Activated gamma-delta T cell treated with anti-CD3 and anti-CD28 coated beads, Interleukin-2, amount 50 U/mL, for 16 hours (primary cell): ENCODE measurements at places on chromosomes 13 and 19.

DNA sequence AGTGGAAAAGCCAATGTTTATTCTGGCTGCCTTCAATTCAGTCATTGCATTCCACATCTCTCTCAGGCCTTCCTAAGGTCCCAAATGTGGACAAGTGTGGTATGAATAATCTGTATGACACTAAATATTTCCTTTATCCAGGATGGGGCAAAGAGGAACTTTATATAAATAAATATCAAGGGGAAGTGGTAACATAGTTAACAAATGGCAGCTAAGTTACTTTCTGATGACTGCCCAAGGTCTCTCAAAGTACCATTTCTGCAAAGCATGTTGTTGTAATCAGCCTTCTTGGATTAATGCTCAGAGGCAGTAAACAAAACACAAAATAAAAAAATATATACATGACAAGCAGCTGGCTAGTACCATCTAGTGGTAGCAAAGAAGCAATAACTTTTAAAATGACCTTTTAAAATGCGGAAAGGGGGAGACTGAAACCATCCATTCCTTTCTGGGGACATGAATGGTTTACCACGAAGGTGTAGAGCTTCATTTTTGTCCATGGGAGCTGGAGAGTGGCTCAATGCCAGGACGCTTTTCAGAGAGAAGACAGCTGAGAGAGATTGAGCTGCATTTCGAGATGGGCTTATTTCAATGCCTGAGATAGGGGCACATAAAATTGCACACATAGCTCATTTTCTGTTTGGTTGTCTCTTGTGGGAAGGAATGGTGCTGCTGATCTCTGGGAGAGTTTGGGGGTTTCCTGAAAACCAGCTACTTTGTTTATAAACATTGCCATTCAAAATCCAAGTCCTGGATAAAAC, 259.2 kb downstream of the RFC3 start:
- DNase-seq, result no peak

GRCh38 chr19:2309734-2310362, 1.9 kb upstream of the LINGO3 start:
- no peak for DNase-seq

- DNase-seq, result no peak
Measured at GRCh38 chr19:1453525-1454364, 3.8 kb downstream of the APC2 start.

DNA sequence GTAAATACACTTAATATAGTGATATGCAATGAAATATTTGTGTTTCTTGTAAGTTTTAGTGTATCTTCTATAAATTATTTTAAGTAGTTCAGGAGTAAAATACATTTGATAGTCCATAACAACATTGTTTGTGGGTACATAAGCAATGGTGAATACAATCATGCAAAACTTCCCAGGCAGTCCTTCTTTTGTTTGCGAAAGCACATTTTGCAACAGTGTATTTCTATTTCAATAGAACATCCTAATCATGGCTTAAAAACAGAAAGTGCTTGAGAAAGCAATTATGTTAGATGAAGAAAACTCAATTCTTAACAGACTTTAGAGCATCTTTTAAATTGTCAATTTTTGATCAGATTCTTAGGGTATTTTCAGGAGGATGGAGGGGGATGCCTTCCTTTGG, 155.6 kb downstream of the POSTN start:
- no peak for DNase-seq

- DNase-seq, result peak; percentile 28
Measured at GRCh38 chr13:42048684-42049453, 421 bp downstream of the DGKH start.

- no peak for DNase-seq
Measured at GRCh38 chr19:5553892-5554291, 13.9 kb downstream of the TINCR start.

DNA sequence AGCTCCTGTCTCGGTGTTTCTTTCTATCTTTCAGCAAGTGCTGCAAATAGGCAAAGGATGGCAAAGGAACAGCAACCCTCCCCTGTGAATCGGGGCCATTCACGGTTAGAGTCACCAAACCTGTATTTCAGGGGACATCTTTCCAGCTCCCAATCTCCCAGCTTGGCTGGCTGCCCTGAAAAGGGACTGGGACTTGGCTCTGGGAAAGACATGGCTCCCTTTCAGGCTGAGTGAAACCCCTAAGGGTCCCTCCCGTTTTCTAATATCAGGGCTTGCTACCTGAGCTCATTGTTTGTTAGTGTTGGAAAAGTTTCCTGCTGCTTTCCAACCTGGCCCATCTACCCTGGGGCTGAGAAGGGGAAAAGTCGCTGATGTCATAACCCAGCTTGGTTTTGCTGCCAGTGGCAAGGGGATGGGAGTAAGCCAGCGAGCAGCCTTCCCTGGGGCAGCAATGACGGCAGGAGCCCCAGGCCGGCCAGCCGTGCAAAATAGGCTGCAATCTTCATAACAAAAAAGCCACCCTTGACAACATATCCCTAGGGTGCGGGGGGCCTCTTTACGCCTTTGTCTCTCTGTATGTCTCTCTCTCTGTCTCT, 29.9 kb downstream of the SERP2 start:
- DNase-seq, result no peak

GRCh38 chr13:81381560-81381959, 1040.6 kb upstream of the SPRY2 start:
- no peak for DNase-seq

- DNase-seq, result no peak
Measured at GRCh38 chr13:98462241-98462882, 114.5 kb downstream of the STK24 start.

GRCh38 chr19:48859711-48860572, 8.5 kb downstream of the PLEKHA4 start:
- DNase-seq, result no peak

DNA sequence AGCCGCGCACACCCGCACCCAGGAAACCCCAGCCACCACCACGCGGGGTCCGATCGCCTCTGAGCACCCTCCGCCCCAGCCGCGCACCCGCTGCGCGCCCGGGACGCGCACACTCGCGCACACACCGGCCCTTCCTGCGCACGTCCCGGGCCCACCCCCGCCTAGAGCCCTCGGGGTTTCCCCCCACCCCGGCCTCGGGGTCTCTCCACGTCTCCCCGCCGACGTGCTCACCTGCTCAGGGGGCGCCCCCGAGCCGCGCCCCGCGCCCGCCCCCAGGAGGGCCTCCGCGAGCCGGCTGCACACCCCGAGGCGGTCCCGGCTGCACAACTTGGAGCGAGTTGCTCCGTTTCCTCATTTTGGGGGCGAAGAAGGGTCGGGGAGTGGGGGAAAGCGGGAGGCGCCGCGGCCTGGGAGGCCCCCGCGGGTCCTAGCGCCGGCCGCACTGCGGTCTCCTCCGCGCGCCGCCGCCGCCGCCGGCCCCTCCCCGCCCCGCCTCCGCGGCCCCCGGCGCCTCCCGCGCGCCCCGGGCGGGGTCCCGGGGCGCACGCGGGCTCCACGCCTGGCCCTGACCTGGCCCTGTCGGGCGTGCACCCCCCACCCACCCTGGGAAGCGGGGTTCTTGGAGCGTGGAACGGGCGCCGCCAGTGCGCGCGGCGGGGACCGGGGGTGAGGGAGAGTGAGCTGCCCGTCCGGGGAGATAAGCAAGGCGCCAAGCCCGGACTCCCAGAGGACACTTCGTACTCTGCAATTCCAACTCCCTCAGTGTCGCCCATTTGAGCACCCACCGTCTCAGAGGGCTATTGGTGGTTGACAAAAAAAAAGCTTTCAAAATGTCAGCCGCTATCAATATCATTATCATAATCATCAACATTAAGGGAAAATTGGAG, at the start of gene MATK:
TSS of gene MATK (minus strand) at position 444 of the 887 bp plus-strand sequence. CDS start 1,246 bp downstream, outside the sequence.
- DNase-seq, result no peak

GRCh38 chr13:67664502-67664901, 434.4 kb upstream of the PCDH9 start:
- no peak for DNase-seq

DNA sequence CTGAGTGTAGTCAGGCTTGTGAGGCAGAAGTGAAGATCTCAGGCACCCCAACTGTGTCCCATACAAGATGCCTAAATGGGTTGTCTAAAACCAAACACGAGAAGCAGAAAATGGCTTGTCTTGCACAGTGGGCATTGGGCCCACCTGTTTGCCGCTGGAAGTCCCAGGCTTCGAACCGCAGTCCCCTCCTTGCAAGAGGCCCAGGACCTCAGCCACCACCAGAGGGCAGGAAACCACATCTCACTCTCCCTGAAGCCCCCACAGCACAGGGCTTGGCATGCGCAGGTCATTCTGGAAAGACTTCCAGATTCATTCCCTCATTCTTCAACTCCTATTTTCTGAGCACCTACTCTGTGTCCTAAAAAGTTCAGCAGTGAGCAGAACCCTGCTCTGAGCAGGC, 973.7 kb downstream of the UQCRFS1 start:
- no peak for DNase-seq

DNA sequence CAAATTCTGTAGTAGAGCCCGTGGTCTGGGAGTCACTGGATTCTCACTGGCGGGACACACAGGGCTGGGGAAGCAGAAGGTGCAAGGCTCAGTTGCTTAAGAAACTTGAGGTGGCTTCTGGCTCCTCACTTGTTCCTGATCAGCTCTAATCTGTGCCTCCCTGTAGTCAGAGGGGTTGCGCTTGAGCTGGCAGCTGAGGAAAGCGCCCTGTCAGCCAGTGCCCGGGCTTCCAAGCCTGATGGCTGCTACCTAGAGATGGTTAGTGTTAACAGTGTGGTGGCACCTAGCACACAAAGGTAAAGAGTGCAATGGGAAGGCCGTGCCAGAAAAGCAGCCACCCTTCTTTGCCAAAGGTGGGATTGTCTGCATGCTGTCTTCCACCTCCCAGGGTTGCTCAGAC, 8.8 kb downstream of the HNRNPM start:
- DNase-seq, result no peak

GRCh38 chr19:37931881-37932655, 25.1 kb downstream of the SIPA1L3 start:
- DNase-seq, result no peak

DNA sequence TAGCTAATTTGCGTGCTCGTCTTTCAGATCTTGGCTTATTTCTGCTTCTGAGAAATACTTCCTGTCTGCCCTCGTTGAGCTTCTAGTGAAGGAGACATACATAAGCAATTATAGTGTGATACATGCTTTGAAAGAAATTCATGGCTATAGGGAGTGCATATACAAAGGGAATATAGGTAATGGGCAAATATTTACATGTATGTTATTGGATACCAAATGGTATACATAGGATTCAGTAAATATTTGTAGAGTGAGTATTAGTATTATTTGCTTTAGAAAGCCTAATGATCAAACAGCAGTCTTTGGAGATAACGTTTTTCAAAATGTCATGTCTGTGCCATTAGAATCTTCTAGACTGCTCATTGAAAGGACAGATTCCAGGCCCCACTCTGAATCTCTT, 5.2 kb downstream of the BRCA2 start:
- no peak for DNase-seq

GRCh38 chr19:31055454-31055853, 293.8 kb downstream of the TSHZ3 start:
- DNase-seq, result no peak

DNA sequence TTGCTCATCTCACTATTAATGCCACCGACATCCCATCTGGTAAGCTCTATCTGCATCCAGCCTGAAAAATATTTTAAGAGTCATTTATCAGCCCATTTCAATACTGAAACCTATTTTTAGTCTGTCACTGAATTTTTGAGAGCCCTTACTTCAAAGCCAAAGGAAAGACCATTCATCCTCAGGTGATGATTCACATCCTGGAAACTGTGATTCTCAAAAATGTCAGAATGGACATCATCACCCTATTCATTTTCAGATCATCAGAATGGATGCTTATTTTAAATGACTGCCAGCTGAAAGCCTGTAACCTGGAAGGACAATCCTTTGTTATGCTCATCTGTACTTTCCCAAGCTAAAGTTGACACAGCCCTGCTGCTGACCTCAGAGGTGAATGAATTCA, 27.0 kb downstream of the TNFSF11 start:
- no peak for DNase-seq

DNA sequence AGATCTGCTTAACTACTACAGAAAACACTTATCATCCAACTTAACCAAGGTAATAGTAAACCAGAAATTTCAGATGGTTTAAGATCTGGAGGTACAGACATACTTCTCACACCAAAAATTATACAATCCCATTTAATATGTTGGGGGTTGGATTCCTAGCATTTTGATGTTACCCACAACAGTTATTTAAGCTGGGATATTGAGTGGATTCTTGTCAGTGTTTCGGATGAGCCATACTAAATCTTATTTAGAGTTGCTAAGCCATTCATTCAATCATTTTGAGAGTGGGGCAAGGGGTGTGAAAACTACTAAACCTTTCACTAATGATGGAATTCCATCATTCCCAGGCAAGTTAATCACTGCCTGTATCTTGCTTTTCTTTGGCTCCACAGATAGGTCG, 40.6 kb downstream of the KATNAL1 start:
- DNase-seq, result no peak

GRCh38 chr13:45361596-45362206, 20.7 kb upstream of the TPT1 start:
- DNase-seq, result no peak

- DNase-seq, result no peak
Measured at GRCh38 chr13:110233951-110234280, 73.0 kb downstream of the COL4A1 start.

- peak; percentile 82 for DNase-seq
Measured at GRCh38 chr19:47230054-47230920, 712 bp downstream of the BBC3 start.

DNA sequence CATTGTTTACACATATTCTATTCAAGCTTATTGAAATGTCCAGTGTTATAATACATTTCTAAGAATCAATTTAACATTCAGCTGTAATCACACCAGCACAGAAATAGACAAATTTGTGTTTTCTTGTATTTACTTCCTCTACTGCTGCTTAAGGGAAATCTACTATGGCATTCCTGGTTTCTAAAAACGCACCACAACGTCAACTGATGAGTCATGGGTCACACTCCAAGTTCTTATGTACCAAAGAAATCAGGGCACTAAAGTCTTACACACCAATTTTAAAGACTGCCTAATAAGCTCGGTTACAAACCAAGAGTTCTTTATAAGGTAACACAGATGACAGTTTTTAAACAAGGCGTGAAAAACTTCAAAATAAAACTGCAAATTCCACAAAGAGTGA, 13.2 kb downstream of the LNX2 start:
- DNase-seq, result no peak

DNA sequence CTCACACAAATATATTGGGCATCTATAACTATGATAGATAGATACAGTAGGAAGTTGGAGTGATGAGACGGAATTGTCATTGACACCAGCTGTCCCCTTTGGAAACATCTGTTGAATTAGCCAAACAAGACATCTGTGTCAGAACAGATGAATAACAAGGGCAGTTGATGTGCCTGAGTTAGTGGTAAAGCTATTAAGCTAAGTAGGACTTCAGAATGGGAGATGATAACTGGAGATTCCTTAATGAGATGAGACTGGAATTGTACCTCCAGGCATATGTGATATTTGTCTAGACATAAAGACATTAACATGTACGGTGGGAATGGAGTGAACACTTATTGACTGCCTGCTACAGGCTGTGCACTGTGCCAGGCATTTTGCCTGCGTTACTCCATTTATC, 78.7 kb downstream of the MBNL2 start:
- no peak for DNase-seq
